ENCODE measurements at places on chromosomes 3 and 15.

DNA sequence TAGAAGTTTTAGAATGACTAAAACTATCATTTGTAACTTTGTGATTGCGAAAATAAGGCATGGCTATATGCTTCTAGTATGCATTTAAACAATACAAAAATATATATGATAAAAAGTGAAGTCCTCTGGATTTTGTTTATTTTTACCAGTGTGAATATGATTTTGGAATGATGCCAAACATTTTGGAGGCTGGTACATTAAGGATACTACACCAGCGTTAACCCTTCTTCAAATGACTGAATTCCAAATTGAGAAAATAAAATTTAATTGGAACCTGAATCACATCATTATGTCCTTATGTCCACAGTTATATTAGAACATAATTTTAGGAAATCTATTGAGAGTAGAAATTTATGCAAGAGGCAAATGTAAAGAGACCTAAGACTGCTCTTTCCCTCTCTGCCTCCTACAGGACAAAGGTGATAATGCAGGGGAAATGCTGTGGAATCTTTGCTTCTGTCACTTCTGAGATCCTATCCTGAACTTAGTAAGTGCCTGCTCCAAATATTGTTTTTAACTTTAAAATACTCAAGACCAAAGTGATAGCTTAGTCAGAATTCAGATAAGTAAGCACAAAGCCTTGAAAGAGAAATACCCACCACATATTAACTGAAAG is 121.1 kb upstream of the NANOGP8 start:
- DNase-seq: no peak

DNA sequence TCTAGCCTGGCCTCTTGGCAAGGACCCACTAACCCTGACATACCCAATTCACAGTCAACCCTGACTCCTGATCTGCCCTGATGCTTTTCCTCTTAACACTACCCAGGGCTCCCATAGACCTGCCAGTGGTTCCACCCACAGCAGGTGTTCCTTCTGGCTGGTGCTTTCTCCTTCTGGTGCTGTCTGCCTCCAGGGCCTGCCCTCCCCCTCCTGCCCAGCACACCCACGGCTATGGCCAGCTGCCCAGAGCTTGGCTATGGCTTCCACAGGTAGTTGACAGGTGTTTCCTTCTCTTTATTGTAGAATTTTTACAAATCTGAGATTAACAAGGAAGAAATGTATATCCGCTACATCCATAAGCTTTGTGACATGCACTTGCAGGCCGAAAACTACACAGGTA is 46.5 kb upstream of the MANF start:
- DNase-seq: no peak

DNA sequence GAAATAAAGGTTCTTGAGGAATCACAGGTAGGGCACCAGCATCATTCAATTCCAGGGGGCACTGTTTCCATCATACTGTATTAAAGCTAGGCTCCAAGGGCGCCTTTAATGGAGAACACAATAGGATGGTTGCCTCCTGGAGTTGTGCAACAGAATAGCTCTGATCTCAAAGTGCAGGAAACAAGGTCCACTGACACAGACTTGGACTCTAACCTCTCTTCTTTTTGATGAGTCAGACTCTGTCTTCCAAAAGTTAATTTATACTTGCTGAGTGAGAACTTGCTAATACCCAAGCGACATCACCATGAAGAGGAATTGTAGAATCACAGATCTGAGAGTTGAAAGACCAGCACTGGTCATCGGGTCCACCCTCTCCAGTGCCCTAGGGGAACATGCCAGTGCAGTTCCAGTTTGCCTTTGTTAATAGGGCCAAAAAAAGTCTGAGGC is 94.4 kb upstream of the PHLDB2 start:
- DNase-seq: no peak

GRCh38 chr3:56681984-56682461 is 1.0 kb downstream of the TASOR start:
- DNase-seq: no peak

GRCh38 chr3:484341-484740 is 287.8 kb downstream of the CHL1 start:
- DNase-seq: no peak

DNA sequence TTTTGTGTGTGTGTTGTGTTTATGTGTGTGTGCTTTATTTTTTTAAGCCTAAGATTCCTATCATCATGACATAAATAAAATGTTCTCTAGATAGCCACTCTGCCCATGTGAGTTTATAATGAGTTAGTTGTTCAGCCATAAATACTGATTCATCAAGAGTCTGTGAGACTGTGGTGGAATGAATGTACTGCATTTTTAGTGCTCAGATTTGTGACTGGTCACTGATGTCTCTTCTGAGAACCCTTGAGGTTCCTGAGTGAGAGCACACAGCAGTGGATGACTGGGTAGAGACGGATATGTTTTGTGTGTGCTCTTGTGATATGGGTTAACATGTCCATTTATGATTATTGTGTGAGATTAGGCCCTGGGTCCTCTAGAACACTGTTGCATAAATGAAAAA is 51.2 kb downstream of the SETD5 start:
- no peak for DNase-seq

DNA sequence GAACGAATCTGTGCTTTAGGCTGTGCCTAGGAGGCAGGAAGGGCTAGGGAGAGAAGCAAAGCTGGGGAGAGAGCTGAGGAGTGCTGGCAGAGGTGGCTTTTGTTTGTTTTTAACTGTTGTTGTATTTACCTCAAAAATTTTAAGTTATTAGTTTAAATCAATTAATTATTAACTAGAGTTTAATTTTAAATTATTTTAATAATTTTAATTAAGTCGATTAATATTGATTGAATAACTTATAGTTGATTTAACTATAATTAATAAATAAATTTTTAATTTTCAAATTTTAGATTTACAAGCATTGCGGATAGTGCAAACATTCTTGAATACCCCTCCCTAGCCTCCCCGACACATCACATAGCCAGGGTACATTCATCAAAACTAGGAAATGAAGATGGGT is 30.6 kb downstream of the KLF15 start:
- no peak for DNase-seq

GRCh38 chr3:10557250-10557649 is 51.9 kb upstream of the ATP2B2 start:
- DNase-seq: no peak

GRCh38 chr3:108122276-108122675 is 31.4 kb upstream of the CD47 start:
- DNase-seq: no peak

DNA sequence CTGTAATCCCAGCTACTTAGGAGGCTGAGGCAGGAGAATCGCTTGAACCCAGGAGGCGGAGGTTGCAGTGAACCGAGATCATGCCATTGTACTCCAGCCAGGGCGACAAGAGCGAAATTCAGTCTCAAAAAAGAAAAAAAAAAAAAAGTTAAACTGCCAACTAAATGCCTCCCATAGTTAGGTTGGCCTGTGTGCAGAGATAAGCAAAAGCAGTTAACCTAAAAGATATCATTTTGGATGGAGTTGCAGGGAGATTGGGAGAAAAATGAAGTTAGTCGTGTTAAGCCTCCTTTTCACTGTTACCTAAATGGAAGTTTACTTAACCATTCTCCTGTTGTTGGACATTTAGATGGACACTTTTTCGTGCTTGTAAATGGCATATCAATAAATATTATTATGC is 11.4 kb upstream of the FETUB start:
- no peak for DNase-seq

GRCh38 chr3:43995547-43996378 is 245.9 kb upstream of the TOPAZ1 start:
- no peak for DNase-seq

GRCh38 chr3:192889679-192890078 is 28.0 kb downstream of the MB21D2 start:
- no peak for DNase-seq

GRCh38 chr3:54853573-54854404 is 74.1 kb downstream of the LRTM1 start:
- no peak for DNase-seq

GRCh38 chr3:138227650-138228049 is 40.5 kb downstream of the ARMC8 start:
- DNase-seq: no peak

DNA sequence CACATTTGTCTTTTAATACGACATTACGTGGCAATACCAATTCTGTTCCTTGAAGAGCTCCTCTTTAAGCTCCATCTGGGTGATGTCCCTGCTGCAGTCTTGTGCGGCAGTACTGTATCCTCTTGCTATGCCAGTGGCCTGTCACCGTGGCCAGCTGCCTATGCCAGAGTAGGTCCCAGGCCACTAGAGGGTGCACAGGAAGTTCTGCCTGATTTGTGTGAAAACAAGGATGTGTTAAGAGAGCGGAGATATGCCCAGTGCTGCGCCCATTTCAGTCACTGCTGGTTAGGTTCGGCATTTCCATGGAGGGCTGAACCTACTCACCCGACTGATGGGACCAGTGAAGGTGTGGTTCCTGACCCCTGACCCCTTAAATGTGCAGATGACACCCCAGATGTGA is 25.2 kb downstream of the NIPA1 start:
- no peak for DNase-seq

GRCh38 chr3:126617571-126617970 is 37.4 kb downstream of the TXNRD3 start:
- DNase-seq: no peak

DNA sequence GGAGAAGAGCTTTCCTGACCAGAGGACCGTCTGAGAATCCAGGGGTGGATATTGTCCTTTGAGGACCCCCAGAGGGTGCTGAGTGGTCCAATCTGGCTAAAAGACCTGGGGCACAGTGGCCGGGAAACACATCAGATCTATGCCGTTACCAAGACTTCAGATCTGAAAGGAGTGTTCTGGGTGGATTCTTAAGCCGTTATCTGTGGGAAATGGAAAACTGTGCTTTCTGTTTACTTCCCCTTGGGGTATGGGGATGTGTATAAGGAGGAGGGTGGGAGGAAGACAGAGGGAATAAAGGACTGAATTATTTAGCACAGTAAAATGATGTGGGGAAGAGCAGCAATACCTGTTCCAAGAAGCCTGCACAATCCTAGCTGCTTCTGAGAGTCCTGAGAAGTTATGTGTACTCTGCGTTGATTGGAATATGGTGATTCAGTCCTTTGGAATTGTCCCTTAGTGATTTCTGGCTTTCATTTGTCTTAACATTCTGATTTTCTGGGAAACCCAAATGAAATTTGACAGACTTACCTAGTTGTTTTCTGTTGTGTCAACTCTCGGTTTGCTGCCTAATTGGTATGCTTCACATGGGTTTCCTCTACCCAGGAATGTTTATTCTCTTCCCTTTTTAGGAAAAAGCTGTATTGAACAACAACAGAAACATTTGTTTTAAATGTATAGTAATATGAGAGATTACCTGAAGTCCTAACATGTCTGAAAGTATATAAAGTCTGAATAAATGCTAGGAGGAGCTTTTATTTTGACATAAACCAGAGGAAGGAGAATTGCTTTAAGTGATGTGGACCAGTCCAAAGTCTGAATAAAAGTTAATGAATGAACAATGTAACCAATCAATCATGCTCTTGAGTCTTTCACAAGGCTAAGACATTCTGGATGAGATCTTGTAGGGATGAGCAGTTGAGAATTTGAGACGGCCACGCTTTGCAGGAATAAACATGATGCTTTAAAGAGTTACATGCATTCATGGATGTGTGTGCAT is 427.1 kb upstream of the C2CD4B start:
- DNase-seq: no peak

DNA sequence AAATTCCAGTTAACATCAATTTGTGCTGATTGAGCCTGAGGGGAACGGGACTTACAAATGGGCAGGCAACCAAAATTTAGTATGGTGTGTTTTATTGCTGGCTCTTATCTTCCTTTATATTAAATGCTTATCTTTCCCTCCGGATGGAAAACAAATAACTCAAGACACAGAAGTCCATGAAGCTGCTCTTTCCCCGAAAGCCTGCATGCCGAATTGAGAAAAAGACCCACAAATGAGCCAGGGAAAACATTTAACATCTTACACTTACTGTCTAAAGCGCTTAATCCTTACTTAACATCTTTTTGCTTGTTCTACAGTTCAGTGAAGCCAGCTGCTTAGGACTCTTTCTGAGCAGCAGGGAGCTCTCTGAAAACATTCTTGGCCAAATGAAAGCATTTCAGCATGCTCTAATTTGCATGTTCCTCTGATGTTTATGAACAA is 49.5 kb downstream of the HEG1 start:
- DNase-seq: no peak

GRCh38 chr3:183538486-183538885 is 17.0 kb downstream of the KLHL6 start:
- no peak for DNase-seq

DNA sequence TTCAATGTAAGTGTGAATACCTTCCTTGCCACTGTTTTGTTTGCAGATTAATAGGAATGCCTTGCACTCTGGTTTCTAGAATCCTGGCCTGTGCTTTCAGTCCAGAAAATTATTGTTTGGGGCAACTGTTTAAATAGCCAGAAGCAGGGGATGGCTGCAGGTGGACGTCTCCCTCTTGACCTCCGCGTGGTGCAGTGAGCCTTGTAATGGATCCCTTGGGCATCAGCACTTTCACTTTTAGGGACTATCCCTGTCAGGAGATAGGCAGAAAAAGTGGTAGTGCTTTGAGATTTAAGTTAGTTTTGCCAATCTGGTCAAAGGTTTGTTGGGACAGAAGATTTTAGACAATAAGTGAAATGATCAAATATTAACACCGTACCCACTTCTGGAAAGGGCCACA is 178.6 kb upstream of the BHLHE40 start:
- DNase-seq: no peak

GRCh38 chr3:72606005-72606800 is 242.0 kb downstream of the SHQ1 start:
- no peak for DNase-seq

- no peak for DNase-seq
Observed at GRCh38 chr3:65020281-65021160, 332.7 kb upstream of the ADAMTS9 start.

GRCh38 chr3:151362751-151363174 is 21.8 kb downstream of the P2RY12 start:
- no peak for DNase-seq

DNA sequence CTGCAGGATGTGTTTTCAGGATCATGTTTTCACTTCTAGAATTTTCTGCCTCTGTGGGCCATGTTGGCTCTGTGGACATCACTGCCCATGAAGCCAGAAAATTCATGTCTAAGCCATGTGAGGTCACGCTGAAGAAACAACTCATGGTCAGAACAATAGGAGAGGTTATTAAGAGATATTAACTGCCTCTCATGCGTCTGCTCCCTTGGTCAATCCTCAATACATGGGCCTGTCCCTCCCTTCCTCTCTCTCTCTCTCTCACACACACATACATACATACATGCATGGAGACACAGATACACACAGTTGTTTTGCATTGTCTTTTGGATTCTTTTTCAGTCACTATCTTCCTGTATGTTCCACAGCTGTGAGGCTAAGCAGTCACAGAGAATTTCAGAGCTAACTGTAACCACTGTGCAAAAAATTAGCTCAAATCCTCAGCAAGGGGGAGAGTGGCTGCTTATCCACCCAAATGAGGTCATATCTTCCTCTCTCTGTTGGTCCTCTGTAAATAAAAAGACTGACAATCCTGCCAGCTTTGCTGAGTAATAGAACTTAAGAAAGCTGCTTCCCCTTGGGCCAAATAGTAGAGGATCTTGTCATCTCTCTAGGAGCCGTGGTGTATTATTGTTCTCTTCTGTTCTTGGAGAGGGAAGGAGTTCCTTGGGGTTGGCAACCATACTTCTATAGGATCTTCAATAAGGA is 45.6 kb downstream of the LRTM1 start:
- no peak for DNase-seq

Measured in cortex of kidney (tissue), 1 donor.